ENCODE measurements at places on chromosomes 1 and 21.

- DNase-seq: no peak
These were observed 103.8 kb downstream of the TRABD2B start for GRCh38 chr1:47893412-47893811.

GRCh38 chr1:85630493-85630892, 49.9 kb downstream of the CCN1 start:
- DNase-seq: no peak

DNA sequence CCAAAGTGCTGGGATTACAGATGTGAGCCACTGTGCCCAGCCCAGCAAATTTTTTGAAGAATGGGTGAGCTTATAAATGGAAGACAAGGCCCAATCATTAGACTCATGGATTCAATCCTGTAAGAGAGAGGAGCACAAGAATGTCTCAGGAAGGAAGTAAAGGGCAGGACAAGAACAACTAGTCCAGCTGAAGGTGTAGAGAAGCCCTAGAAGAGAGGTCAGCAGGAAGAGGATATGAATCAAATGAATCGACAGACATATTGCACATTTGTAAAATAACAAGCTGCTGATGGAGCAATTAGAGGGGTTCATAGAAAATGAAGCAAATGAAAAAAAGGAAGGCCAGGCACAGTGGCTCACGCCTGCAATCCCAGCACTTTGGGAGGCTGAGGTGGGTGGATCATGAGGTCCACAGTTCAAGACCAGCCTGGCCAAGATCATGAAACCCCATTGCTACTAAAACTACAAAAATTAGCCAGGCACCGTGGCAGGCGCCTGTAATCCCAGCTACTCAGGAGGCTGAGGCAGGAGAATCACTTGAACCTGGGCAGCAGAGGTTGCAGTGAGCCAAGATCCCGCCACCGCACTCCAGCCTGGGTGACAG, 74.9 kb downstream of the MIS18A start:
- DNase-seq: peak; percentile 52

DNA sequence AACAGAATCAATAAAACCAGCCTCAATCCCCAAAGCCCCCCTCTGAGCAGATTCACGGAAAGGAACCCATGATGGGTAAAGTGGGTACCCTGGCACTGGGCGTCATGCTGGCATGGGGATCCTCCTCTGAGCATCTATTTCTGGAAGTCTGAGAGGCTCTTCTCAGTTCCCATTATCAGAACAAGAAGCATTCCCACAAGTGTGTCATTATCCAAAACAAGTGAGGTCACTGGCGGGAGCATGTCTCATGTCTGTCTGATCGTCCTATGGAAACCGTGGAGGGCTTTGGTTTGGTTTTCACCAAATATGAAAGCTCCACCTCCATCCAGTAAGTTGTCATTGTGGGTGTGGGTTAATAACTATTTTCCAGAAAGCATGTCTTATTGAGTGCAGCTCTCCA, 70.7 kb downstream of the PGM1 start:
- DNase-seq: no peak

DNA sequence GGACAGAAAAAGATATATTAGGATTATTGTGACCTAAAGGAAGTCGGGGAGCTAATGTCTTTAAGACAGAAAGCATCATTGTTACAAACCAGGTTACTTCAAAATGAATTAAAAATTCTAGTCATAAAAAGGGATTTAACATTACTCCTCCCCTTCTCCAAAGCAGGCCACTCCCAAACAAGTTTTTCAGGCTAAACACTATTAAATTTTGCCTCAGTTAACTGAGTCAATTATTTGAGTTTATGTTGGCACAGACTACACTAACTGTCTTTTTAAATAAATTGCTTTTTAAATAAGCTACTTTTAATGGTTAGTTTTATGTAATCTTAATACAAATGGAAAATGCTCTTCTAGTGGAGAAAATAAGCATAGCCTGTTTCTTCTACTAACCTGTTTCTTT, 395.0 kb upstream of the DUSP10 start:
- DNase-seq: no peak

GRCh38 chr1:167912294-167912693, 1.6 kb downstream of the ADCY10 start:
- no peak for DNase-seq

- DNase-seq: no peak
These were observed 5.5 kb upstream of the LAPTM5 start for GRCh38 chr1:30762930-30763650.

DNA sequence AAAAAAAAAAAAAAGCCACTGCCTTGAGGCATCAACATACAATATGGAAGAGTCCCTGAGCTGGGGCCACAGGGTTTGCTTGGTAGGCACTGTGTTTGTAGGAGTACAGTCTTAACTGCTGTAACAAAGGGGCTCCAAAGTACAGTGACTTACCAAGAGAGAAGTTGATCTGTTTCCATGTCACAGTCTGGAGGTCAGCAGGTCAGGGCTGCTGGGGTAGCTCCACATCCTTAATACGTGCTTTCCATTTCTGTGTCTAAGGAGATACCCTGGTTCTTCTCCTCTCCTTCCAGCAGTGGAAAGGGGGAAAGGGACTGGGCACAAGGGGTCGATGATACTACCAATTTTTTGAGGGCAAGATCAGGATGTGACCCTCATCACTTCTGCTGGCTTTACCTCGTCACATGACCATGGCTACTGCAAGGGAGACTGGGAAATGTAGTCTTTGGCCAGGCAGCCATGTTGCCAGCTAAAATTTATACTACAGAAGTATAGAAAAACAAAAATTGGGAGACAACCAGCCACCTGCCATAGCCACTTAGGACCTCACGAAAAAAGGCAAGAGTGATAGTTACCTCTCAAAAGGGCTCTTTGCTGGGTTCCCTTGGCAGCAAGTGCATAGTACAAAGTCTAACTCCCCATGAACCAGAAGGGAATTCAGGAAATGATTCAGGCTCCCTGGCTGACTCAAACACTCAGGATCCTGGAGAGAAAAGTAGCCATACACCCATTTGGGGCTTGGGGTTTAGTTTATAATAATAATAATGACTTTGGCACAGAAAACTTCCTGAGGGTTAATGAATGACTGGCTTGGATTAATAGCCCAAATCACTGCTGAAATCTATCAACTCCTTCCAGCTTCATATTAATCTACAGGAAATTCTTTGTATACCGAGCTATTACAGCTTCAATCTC, 52.7 kb upstream of the ATP5PO start:
- DNase-seq: peak; percentile 40

DNA sequence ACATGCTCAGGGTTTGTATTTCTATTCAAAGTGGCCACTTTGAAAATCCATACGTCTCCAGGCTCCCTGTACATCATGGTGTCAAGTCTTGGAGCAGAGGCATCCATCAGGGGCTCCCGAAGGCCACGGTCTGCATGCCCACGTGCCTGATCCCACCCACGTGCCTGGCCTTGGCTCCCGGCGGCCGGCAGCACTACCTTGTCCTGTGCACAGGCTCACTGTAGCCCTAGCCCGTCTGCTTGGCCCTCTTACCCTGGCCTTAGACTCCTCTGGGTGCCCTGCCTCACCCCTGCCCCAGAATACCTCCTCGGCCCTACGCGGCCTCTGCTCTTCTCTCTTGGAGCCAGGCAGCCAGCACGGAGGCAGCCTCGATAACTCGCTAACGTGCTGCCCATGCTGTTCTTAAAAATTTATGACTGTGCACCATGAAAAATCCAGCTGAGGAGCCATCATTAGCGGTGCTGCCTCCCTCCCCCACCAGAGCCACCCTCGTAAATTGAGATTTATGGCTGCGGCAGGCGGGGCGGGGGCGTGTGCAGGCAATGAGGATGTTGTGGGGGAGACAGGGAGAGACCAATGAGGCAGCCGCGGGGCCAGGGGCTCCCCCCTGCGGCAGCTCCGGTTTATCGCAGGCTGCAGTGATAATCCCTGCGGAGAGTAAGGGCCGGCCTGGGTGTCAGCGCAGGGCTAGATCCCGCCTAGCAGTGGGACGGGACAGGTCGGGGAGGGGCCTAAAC, 24.6 kb downstream of the DMAP1 start:
- no peak for DNase-seq

DNA sequence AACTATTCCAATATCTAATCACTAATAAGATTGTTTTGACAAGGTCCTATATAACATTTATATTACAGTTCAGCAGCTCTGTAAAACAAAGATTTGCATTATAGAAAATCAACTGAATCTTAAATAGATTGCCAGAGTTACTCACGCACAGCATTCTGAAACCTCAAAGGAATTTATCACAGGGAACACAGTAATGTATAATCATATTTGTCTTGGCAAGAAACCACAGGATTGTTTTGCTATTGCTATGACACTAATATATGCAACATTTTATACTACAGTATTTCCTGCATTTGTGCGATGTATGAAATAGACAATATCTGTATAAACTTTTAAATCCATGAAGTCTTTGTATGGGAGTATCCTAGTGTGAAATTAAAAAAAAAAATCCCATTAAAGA, 101.4 kb downstream of the PLPPR5 start:
- no peak for DNase-seq

- DNase-seq: no peak
These were observed 3.6 kb upstream of the OTUD3 start for GRCh38 chr1:19878637-19878985.
